RWPE2 (cell line): ENCODE measurements at places on chromosomes 5 and 9.

- no peak for DNase-seq
These were observed 681.4 kb downstream of the CETN3 start for GRCh38 chr5:89728134-89728533.

DNA sequence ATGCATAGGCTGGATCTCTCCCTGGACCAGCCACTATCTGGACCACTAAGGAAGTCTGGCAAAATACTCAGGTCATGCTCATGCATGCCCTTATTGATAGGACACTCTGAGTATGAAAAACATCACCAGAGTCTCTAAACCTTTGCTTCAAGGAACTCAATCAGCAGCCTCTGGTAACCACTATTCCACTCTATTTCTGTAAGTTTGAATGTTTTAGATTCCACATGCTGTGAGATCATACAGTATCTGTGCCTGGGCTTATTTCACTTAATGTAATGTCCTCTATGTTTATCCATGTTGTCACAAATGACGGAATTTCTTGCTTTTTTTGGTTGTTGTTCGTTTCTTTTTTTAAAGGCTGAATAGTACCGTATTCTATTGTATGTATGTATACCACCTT lies 68.3 kb downstream of the TARS1 start:
- DNase-seq, result no peak

GRCh38 chr5:130110328-130110727 lies 206.1 kb downstream of the CHSY3 start:
- no peak for DNase-seq

GRCh38 chr5:58648846-58649245 lies 66.0 kb downstream of the RAB3C start:
- no peak for DNase-seq

DNA sequence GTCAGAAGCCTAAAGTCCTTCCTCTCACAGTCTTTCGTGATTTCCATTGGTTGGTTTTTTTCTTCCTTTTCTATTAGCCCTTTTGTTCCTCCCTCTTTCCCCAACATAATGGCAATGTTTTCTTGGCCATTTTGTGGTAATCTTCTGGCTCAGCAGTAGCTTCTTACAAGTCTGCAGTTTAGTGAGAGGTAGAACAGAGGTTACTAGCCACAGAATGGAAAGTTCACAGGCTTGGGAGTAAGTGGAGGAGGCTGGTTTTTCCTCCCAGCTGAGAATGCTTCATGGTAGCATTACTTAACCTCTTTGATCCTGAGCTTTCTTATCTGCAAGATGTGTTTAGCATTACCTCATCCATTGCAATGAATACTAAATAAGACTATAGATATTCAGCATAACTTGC lies 346.9 kb downstream of the NFIB start:
- DNase-seq, result no peak

GRCh38 chr5:19274578-19274977 lies 713.4 kb downstream of the CDH18 start:
- no peak for DNase-seq

DNA sequence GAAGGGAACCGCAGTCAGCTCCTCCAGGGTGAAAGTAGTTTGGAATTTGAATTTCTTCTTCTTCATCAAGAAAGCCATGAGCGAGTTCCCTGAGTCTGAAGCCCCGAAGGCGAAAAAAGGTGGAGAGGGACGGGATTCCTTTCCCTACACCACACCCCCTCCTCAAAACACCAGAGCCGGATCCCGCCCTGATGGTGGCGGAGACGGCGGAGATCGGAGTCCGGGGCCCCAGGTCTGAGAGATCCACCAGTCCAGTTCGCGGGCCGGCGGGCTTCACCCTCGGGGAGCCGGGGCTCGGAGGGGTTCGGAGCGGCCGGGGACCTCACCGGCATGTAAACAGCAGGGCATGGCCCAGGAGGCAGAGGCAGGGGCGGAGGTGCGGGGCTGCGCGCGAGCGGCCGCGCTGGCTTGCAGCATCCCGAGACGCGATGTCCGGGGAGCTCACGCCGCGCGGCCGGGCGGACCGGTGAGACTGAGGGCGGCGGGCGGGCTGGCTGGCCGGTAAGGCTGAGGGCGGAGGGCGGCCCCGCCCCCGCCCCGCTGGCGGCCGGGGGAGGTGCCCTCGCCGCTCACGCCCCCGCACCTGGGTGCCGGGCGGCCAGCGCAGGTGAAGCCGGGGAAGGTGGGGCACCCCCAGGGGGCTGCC lies 606 bp downstream of the EEIG1 start:
- no peak for DNase-seq

DNA sequence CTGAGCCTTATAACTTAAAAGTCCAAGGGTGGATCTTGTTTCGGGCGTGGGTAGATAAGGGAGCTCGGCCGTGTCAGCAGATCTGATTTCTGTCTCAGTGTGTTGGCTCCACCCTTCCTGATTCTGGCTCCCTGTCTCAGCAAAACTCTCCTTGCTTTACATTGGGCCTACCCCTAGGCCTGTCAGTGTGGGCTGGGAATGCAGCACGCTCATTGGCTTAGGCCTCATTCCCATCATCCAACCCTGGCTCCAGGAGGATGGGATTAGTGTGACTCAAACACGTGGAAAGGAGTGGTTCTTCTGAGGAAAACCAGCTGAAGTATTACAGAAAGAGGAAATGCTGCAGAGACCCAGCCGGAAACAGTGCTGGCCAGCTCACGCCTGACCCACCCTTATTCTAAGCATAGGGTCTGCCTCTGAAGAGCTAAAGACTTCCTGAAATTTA lies 59.9 kb downstream of the ZFAND5 start:
- DNase-seq, result no peak

DNA sequence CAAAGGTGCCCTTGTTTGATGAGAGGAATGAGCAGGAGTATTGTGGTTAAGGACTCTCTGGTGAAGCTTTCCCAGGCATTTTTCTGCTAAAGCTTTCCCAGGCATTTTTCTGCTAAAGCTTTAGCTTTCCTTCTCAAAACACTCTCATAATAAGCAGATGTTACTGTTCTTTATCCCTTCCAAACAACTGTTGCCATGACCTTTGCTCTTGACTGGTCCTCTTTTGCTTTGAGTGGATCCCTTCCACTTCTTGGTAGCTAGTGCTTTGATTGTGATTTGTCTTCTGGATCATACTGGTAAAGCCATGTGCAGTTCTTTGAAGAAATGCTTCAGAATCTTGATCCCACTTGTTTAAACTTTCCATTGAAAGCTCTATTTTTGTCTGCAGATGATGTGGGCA lies 85.8 kb downstream of the GPBP1 start:
- DNase-seq, result no peak

- no peak for DNase-seq
These were observed 382.9 kb downstream of the TMEM161B start for GRCh38 chr5:87885758-87886157.

GRCh38 chr9:135664266-135664665 lies 1.2 kb downstream of the LCN9 start:
- no peak for DNase-seq

GRCh38 chr5:113058706-113059226 lies 82.2 kb downstream of the DCP2 start:
- no peak for DNase-seq

DNA sequence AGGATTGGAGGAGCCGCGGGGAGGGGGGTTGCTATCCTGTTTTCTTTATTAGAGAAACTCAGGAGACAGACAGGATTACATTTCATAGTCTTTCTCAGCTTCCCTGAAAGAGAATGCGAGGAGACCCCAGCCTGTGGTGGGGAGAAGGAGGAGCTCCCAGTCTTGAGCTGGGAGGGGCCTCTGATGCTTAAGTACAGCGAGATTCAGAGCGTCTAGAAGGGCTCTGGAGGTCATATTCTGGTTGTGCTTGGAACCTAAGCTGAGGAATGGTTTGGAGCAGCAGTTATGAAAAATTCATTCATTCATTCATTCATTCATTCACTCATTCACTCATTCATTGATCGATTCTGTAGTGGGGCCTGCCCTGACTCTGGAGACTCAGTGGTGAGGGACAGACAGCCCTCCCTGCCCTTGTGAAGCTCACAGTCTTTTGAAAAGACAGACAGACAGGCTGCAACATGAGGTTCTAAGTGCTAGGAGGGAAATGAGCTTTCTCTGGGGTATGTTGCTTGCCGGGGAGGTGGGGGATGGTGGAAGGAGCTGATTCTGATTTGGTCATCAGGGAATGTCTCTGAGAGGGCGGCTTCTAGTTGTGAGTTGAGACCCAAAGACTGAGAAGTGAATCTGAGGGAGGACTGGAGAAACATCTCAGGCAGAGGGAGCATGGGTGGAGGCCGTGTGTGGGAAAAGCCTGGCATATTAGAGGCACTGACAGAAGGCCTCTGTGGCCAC lies 2.5 kb upstream of the SPRY4 start:
- peak; percentile 73 for DNase-seq

DNA sequence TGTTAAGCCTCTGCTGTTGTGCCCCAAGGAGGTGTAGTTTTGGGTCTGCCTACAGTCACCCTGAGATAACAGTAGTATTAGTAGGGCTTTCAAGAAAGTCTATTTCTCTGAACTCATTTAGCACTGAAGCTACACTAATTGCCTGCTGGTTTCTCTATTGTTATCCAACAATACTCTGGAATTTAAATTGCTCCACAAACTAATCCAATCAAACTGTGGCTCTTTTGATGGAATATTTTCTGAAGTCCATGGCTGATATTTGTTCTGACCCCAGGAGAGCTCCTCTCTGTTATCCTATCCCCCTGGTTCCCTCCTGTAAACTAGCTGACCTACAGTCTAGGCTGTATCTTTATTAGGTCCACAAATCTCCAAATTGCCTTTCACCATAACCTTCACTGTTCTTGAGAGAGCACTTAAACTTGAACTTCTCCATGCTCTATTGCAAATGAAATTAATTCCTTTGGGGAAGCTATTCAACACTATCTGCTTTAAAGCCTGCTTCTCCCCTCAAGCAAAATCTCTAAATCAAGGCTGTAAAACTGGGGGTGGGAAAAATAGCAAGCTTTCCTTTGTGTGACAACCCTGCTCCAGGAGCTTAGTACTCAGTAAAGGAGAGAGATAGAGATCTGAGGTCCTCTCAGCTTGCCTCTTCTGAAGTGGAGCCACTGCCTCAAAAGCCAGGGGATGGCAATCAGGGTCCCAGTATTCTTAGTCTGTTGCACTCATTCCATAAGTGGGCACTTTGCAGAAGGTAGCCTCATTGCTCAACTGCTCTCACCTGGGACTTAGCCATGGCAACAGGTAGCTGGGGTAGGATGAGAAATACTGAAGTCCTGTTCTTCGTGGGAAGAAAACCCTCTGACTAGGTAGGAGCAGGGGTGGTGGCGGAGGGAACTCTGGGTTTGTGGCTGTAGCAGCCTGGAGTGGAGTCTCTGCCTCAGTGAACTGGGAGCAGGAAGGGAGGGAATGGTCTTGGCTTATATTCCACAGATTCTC lies 110.9 kb downstream of the MACIR start:
- no peak for DNase-seq

- no peak for DNase-seq
These were observed 835 bp upstream of the DND1 start for GRCh38 chr5:140674211-140674610.

DNA sequence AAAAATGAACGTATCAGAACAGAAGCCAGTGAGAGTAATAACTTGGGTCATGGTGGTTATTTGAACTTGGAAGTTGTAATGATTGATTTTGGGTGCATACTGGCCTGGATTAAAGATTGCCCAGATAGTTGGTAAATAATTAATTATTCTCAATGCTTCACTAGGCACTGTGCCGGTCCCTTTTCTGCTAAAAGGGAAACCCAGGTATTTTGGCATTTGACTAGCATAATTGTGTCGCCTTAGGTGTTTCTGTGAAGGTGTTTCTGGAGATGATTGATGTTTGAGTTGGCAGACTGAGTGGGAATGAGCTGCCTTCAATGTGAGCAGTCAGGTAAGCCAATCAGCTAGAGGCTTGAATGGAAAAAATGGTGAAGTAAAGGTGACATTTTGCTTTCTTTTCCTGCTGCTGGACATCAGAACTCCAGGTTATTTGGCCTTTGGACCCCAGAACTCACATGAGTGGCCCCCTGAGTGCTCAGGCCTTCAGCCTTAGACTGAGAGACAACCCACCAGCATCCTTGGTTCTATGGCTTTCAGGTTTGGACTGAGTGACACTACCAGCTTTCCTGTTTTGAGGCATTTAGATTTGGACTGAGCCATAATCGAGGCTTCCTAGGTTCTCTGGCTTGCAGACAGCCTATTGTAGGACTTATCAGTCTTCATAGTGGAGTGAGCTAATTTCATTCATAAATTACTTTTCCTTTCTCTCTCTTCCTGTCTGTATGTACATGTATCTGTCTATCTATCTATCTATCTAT lies 120.7 kb upstream of the PAPPA start:
- no peak for DNase-seq

DNA sequence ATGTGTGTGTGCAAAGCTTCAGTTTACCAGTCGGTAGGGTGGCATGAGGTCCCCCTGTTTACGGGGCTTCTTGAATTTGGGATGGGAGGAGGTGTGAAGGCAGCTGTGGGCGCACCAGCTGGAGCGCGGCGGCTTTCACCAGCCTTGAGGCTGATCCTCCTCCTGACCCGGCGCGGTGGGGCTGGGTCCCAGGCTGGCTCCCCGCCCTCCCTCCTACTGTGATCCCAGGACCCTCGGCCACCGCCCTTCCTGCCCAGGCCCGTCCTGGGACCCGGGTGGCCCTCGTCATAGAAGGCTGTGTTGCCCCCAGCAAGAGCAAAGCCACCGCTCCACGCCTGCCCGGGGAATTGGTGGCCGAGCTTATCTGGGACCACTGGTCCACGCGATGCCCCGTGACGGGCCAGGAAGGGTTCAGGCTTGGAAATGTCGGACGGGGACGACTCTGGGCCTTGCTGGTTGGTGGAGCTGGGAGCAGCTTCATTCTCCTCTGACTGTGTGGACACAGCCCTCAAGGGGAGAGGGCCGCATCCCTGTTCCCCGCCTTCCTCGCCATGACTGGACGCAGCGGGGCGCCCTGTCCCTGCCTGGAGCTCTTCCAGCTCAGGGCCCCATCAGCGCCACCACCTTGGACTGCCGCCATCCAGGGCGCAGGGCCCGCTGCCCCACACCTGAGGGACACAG lies 271.1 kb upstream of the IRX1 start:
- DNase-seq, result peak; percentile 61

DNA sequence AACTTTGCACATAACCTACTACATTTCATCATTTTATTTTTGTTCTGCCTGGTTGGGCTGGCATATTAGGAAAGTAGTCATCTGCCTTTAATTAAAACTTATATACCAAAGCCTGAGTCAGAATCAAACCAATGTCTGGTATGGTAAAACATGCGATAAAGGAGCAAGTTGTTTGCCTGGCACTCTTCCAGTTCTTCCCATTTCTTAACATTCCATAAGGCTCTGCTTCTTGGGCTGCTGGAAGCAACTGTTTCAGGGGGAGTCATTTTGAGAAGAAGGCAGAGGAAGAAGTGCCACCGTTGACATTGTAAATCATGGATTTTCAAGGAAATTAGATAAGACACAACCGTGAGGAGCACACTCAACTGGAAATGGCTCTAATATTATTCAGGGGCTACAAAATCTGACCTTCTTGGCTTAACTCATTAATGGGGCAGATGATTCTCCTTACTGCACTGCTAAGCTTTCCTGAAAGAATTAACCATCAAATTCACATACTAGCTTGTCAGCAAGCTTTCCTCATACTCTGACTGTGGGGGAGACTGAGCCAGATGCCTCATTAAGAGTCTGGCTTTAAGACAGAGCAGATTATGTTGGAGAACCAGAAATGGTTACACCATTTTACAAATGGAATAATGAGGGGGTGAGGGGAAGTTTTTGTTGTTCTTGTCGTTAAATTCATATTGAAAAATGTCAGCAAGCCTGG lies 391.0 kb downstream of the TMEM232 start:
- no peak for DNase-seq
